Cortex of kidney (tissue), 1 donor: ENCODE measurements at places on chromosomes 16 and 17.

DNA sequence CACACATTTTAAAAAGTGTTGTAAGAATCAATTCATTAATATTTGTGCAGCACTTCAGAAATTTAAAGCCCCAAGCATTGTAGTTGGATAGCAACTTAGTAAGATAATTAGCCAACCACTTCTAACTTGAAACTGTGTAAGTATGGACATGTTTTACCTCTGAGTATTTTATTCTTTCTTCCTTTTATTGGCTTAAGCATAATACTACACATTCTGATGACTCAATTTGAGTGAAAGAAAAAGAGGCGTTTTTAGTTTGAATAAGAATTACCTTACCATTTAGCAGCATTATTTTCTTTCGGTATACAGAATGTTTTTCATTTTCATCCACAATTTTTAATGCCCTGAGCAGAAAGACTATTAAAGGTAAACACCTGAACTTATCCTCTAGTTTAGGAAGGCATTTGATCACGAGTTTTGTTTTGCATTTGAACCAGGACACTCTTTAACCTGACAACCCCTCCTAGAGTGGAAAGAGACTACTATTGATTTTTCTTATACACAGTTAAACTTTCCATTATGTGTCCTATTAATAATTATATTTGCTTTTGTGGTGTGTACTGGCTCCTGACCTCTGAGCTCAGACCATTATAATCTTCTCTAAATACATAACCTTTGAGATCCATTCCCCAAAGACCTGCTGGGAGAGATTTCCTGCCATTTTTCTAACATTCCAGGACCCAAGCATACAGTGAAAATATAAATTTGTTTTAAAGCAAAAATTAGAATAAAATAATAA, 9.2 kb downstream of the NACA2 start:
- no peak for DNase-seq

GRCh38 chr16:77171745-77172635, 19.0 kb upstream of the MON1B start:
- no peak for DNase-seq

DNA sequence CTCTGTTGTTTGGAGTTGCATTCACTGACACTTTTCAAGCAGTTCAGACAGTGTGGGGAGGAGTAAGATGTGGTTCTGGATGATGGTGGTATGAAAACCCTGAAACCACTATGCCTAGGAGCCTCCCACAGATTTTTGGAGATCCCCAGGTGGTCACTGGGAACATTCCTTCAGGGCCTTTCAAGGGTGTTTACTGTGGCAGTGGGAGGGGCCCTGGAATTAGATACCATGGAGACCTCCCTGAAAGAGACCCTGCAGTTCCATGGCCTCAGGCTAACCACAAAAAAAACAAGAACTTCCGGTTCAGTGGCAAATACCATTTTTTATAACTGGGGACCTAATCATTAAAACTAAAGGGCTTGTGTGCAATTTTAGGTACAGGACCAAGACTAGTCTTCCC, 79.9 kb downstream of the TMEM100 start:
- DNase-seq = no peak

DNA sequence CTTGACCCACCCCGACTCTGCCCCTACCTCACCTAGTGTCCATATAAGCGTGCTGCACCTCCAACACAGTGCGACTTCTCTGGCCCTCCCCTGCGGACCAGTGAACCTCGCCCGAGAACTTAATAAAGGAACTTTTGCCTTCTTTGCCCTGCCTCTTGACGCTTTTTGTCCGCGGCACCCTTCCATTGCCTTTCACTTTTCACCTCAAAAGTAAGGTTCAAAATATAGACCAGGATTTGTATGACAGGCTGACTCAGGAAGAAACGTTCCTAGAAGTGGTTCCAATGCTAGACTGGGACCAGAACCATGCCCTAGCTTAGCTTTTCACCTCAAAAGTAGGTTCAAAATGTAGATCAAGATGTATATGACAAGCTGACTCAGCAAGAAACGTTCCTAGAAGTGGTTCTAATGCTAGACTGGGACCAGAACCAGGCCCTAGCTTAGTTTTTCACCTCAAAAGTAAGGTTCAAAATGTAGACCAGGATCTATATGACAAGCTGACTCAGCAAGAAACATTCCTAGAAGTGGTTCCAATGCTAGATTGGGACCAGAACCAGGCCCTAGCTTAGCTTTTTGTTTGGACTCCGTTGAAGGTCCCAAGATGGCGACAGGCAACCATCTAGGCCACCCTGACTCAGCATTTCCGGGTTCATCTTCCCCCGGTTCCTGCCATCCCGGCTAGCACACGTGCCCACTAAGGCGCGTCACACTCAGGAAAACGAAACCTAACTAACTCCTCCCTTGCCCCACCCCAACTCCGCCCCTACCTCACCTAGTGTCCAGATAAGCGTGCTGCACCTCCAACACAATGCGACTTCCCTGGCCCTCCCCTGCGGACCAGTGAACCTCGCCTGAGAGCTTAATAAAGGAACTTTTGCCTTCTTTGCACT, 51.0 kb upstream of the TMEM97 start:
- no peak for DNase-seq

- DNase-seq = no peak
Observed at GRCh38 chr16:50476486-50477255, 71.5 kb upstream of the NKD1 start.

DNA sequence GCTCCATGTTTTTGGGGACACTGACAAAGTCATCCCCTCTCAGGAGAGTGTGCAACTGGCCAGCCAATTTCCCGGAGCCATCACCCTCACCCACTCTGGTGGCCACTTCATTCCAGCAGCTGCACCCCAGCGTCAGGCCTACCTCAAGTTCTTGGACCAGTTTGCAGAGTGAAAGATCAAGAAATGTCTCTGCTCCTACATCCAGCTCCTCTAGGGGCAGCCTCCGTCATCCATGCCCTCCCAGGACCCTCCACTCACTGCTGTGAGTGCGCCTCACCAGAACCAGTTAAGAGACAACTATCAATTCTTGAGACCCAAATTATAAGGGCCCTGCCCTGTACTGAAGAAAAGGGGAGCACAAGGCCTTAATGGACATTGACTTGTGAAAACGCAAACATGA, 1.1 kb downstream of the OVCA2 start:
- no peak for DNase-seq

DNA sequence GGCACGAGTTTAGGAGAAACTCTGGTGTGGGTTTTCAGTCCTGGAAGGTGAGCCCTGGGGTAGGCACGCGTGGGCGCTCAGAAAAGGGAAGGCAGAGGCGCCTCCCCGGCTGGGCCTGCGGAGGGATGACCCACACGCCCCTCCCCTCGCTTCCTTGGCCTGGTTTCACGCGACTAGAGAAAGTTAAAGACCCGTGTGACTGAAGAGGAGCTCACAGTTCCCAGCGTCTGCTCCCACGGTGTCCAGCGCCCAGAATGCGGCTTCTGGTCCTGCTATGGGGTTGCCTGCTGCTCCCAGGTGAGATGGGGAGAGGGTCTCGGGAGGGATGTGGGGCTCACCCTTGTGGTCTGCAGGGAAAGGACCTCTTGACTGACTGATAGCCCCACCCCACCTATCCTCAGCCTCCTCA, at the start of gene CD300LG:
Gene CD300LG (plus strand): TSS at position 214 of the 409 bp plus-strand sequence. CDS start 41 bp downstream, at position 255.
- no peak for DNase-seq

- no peak for DNase-seq
Observed at GRCh38 chr17:44273607-44274006, 5.7 kb upstream of the SLC4A1 start.

GRCh38 chr17:59327121-59327980, 4.1 kb upstream of the YPEL2 start:
- no peak for DNase-seq

DNA sequence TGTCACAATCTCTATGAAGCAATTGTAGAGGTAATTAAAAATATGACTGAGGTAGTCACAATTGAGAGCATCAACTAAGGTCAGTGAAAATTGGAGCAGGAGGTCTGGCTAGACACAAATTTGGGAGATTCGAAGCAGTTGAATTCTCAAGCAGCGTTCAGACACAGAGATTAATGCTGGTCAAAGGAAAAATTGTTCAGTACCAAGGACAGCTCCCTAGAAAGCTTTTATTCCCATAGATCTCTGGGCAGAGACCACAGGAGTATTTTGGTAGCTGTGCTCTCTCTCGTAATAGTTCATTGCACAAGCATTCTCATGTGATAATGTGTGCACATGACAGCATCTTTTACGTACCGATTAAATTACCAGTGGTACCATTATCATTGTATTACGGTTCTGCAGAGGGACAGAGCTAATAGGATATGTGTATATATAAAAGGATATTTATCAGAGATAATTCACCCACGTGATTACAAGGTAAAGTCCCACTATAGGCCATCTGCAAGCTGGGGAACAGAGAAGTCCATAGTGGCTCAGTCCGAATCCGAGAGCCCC, 387.5 kb upstream of the HSBP1 start:
- DNase-seq = no peak

DNA sequence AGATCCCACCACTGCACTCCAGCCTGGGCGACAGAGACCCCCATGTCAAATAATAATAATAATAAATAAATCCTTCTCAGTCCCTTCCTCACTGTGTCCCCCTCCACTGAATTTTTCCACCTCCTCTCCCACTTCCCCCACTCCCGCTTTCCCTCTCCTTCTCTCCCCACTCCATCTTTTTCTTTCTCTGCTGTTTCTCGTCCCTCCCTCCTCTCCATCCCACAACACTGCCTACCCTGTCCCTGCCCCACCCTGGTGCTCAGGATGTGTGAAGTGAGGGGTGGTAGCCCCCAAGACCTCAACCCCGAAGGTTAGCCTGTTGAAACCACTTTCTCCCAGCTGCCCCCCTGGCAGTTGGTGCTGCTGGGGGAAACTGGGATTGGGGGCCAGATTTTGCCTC, 34.4 kb upstream of the STH start:
- DNase-seq = no peak

DNA sequence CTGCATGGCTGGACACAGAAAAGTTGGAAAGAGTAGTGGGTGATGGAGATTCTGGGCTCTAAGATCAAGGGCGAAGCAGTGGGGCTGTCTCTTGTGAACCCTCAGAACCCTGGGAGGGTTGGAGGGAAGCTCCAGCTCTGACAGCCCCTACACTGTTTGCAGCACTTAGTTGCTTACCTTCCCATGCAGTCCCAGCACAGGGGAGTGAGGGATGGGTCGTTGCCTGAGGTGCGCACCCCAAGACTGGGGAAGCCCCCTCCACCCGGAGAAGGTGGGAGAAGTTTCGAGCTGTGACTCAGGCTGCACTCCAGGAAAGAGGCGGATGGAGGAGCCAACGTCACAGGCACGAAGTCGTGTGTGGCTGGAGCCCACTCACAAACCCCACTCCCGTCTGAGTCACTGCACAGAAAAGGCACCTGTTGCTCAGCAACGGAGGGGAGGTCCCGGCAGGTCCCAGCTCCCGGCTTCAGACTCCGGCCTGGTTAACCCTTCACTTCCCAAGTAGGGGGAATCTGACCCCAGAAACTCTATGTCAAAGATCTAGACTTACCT, 60.1 kb downstream of the AIPL1 start:
- no peak for DNase-seq

- no peak for DNase-seq
Observed at GRCh38 chr17:2034806-2035540, 5.0 kb downstream of the DPH1 start.
